ENCODE measurements at places on chromosomes 1 and 21.

- DNase-seq: no peak
Measured at GRCh38 chr1:61419657-61420056, 305.3 kb downstream of the TM2D1 start.

GRCh38 chr21:16239659-16240265, 510.0 kb downstream of the USP25 start:
- DNase-seq: no peak

DNA sequence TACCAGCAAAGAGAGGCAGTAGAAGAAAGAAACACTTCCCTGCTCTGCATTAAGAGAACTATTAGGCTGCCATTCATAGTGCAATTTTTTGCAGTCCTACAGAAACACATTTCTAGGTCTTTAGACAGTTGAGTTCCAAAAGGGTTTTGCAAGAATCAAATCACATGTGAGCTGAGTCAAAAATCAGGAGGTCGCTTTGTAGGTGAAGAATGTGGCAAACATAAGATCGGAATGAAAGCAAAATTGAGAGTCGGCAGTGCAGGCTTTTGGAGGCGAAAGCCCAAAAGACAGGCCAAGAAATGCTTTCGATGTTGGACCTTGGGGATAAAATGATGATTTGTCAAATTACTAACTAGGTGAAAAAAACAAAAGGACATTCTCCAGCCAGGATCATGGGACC, 213.5 kb upstream of the NRIP1 start:
- no peak for DNase-seq

DNA sequence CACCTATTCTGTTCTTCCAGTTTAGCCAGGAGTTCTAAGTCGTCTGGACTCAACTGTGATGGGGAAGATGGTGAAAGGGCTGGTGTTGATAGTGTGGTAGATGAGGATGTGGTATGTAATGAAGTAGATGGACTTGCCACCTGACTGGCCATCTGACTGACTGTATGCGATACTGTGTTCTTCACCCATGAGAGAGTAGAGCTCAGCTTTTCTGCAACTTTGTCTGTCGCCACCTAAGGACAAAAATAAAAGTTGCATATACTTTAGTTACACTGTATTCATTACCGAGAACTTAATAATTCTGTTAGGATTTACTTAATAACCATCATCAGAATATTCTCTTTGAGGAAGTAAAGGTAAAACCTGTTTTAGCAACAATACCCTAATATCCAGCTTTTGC, 48.5 kb downstream of the EVI5 start:
- DNase-seq: no peak

DNA sequence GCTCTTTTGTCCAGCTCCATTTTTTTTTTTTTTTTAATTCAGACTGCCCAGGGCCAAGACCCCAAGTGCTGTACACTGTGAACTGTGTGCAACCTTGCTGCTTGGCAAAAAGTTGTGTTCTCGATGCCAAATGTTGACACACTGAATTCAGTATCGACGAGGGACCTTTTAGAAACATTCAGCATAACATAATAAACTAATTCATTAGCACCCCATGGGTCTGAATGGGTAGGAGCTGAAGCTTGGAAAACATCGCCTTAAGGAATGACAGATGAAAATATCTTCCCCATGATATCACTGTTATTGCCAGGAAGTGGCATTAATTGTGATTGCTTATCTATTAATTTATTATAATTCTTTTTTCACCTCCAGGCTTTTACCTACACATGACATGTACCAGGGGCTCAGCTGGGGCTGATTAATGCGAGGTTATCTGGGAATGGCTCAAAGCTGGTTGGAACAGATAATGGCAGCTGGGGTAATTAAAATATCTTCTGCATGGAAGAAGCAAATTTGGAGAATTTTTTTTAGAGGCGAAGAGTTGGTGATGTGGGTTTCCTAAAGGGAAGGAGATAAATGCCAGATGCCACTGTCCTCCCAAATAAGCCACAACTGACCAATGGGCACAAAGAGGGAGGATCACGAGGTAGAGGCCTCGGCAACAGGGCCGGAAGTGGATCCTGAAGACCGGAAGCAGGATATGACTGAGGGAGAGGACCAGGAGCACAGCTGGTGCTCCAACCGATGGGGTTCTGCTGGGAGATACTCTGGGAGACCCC, 169.3 kb downstream of the GRIK3 start:
- no peak for DNase-seq

- DNase-seq: no peak
Measured at GRCh38 chr1:91026320-91026719, 4.5 kb upstream of the ZNF644 start.

GRCh38 chr1:247324204-247324787, 7.4 kb downstream of the ZNF496 start:
- DNase-seq: no peak

DNA sequence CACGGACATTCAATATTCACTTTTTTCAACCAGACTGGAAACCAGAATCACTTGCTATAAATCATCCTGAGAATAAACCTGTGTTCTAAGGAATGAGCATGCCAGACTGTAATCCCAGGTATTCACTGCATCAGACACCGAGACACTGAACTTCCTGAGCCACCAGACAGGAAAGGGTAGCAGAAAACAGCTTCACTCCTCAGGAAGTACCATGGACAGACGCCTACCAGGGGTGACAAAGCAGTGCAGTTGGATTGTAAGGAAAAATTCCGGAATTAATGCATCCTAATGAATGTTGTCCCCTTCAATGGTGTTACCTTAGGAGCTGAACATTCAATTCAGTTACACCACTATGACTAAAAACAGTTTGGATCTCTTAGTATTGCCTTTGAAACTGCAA, 156.1 kb downstream of the PIGK start:
- DNase-seq: no peak

DNA sequence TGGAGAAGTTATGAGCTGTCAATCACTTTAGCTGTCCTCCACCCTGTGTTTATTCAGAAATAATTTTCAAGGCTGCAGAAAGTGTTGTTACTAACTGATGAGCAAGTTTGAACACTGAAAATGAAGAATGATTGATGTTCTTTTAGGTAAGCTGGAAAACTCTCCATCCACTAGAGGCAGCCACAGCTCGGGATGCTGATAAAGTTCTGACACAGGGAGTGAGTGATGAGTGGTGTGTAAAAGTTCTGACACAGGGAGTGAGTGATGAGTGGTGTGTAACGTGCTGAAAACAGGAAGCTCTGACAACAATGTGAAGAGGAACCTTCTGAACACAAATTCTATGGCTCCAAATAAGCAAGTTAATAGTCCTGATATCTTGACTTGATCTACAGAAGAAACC, 197.5 kb upstream of the PTBP2 start:
- no peak for DNase-seq

DNA sequence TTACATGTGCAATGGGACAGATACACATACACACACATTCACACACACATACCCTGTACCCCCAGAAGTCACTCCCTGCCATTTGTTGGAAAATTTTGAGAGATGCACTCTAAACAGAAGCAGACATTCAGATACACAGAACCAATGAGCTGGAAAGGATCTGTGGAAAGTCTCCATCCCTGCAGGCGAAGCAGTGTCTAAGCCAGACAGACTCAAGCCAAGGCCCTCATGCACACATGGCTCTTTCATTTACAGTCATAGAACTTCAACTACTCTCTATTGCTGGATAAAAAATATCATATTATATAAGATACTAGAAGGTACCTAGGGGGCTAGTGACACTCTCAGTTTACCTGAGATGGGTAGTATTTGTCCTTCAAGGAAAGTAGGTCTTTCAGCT, 7.3 kb upstream of the SEC16B start:
- no peak for DNase-seq

- DNase-seq: no peak
Measured at GRCh38 chr1:213686983-213687382, 300.8 kb upstream of the PROX1 start.

GRCh38 chr1:23927097-23927496, 13.9 kb upstream of the CNR2 start:
- no peak for DNase-seq

- no peak for DNase-seq
Measured at GRCh38 chr1:101250222-101250621, 13.4 kb downstream of the S1PR1 start.

DNA sequence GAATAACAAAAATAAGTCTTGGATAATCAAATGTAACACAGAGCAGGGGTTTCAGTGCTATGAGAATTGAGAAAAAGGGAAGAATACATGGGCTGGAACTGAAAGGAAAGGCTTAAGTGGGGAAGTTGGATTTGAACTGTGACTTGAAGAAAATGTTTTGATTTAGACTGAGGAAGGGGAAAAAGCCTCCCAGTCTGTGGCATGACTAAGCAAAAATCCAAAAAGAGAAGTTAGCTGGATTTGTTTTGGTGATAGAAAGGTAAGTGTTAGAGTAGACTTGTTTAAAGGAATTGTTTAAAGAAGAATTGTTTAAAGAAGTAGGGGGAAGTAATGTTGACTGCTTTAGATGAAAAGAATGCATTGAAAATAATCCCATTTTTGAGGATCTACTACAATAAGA, 46.0 kb downstream of the KCNK2 start:
- DNase-seq: no peak

DNA sequence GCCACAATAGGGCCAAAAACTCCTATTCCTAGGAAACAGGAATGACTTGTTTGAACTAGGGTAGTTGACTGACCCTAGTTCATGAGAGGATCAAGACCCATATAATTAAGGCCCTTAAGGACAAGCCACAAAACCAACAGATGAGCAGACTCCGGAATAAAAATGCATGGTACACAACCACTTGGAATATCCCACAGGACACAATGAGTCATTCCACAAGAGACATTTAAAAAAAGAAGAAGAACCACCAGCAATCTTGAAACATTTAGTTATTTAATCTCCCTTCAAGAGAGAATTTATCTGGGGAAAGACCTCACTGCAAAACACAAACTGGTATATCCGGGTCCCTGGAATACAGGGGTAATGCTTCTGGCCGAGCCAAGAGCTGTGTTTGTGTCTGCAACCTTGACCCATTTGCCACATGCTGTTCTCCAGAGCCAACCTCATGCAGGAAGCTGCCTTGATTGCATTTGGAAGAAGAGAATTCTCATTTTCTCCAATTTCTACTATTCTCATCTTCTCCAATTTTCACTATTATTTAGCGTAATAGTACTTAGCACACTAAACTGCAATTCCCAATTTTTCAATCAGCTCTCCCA, 135.5 kb downstream of the TGFBR3 start:
- no peak for DNase-seq

GRCh38 chr21:37348664-37349063, 17.9 kb upstream of the DYRK1A start:
- no peak for DNase-seq

DNA sequence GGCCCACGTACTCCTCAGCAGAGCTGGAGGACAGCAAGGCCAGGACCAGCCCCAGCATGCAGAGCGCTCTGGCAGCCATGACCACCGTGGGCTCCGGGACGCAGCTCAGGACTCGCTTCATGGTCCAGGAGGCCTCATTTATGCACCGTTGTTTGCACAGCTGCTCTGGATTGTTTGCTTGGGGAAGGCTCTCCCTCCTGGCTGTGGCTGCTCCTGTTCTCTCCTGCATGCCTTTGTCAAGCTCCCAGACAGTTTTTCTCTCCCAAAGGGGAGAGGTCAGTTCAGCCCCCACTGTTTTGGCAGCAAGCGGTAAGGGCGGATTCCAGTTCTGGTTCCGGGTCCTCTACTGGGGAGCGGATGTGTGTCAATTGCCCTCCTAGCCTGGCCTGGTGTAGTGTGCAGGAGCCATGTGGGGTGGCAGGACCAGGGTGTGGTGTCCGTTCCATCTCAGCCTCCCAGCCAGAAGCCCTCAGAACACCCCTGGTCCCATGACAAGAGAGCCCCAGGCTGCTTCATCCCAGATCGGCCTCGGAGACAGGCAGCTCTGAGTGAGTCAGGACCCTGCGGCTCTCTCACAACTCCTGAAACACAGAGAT, at the start of gene TFF3:
Gene TFF3, minus strand, starts transcription at position 114 of the 596 bp plus-strand sequence. Its CDS starts 35 bp downstream, at position 79.
- no peak for DNase-seq

DNA sequence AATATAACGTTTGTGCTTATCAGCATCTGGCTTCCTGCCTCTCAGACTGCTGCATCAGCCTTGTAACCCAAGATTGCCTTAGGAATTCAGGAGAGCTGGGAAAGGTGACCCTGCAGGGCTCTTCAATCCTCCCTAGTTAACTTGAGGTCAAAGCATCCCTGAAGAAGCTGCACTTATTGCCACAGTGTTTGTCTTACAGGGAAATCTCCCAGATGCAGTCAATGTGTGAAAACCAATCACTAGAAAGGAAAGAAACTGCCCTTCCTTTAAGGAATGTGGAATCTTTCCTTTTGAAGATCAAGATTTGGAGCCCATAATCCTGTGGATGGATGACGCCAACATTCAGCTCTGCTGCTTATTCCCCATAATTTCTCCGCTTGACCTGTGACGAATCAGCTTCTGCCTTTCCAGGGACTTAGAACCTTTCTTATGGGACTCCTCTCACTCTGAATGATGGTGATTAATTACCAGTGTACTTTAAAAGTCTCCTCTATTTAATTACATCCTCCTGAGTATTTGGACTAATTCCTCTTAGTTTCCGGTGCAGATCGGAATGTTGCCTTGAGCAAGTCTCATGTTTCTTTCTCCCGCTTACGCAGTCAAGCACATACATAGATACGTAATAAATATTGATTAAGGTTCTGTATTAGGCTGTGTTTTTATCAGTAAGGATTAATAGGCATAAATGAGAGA, 14.4 kb downstream of the ADAMTS5 start:
- DNase-seq: no peak

- DNase-seq: no peak
Measured at GRCh38 chr1:107653765-107654164, 311.2 kb downstream of the VAV3 start.

- no peak for DNase-seq
Measured at GRCh38 chr1:40394491-40395172, 21.1 kb downstream of the SMAP2 start.

DNA sequence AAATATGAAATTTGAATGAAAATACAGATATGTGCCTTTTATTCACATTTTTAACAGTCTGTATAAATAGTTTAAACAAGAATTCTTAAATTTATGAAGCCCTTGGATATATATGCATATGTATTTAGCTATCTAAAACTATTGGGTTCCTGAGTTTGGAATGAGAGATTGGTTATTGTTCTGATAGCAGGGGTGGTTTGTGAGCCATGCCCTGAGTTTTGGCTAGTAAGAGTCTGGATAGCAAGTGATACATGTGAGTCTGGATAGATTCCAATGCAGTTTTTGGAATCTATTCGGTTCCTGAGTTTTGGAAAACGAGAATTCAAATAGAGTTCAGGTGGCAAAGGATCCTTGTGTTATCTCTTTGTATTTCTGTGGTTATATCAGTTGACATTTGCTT, 2.8 kb downstream of the MAN1A2 start:
- no peak for DNase-seq

- DNase-seq: no peak
Measured at GRCh38 chr21:46493828-46494227, 35.1 kb downstream of the DIP2A start.
